ENCODE measurements at places on chromosomes 3 and 15.

DNA sequence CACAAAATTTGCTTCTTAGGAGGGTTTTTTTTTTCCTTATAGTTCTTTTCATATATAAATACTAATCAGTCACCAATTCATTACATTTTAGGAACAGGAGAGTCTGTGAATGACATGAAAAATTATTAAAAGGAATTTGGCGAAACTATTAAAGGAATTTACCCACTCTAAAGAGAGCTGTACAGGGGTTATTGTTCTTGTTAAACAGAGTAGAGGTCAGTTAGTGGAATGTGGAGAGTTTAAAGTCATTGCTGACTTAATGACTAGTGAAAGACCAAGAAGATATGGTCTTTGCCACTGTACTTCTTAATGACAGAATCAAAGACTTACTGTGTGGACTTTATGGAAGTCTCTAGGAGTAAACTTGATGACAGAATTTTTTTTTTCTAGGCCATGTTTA lies 333.6 kb upstream of the C2CD4B start:
- DNase-seq, result no peak

GRCh38 chr3:116314476-116314875 lies 130.8 kb downstream of the LSAMP start:
- no peak for DNase-seq

DNA sequence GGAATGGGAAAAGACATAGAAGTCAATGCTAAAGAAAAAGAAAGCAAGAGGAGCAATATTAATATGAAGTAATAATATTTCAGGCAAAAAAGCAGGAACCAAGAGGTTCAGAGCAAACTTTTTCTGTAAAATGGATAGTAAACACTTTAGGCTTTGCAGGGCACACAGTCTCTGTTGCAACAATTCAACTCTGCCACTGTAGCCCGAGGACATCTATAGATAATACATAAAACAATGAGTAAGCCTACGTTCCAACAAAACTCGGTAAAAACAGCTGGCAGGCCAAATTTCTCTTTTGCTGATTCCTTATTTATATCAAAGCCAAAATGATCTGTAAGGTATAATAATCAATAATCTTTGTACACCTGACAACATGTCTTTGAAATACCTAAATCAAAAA lies 56.8 kb downstream of the SMAD6 start:
- no peak for DNase-seq

DNA sequence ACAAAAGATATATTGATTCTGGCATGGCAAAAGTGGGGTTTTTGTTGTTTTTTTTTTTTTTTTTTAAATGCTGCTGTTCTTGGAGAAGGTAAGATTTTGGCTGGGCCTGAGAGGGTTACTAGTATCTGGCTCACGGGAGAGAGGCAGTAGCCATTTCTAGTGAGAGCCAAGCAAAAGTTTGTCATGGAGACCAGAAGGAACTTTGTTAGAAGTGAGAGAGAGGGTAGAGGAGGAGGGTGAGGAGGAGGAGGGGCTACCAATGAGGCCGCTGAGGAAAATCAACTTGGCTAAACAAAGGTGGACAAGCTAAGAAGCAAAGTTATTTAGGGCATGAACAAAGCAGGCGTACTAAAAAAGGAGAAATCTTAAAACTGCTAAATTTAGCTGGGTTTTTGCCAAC lies 48.9 kb upstream of the STRIT1 start:
- no peak for DNase-seq

- no peak for DNase-seq
Measured at GRCh38 chr15:92780843-92781242, 119.3 kb upstream of the CHD2 start.

DNA sequence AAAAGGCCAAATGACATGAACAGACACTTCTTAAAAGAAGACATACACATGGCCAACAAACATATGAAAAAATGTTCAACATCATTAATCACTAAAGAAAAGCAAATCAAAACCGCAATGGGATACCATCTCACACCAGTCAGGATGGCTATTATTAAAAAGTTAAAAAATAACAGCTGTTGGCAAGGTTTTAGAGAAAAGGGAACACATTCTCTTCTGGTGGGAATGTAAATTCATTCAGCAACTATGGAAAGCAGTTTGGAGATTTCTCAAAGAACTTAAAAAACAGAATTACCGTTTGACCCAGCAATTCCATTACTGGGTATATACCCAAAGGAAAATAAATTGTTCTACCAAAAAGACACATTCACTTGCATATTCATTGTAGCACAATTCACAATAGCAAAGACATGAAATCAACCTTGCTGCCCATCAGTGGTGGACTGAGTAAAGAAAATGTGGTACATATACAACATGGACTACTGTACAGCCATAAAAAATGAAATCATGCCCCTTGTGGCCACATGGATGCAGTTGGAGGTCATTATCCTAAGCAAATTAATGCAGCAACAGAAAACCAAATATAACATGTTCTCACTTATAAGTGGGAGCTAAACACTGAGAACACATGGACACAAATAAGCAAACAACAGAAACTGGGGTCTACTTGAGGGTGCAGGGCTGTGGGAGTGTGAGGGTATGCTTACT lies 190.7 kb upstream of the MCTP2 start:
- DNase-seq, result no peak

DNA sequence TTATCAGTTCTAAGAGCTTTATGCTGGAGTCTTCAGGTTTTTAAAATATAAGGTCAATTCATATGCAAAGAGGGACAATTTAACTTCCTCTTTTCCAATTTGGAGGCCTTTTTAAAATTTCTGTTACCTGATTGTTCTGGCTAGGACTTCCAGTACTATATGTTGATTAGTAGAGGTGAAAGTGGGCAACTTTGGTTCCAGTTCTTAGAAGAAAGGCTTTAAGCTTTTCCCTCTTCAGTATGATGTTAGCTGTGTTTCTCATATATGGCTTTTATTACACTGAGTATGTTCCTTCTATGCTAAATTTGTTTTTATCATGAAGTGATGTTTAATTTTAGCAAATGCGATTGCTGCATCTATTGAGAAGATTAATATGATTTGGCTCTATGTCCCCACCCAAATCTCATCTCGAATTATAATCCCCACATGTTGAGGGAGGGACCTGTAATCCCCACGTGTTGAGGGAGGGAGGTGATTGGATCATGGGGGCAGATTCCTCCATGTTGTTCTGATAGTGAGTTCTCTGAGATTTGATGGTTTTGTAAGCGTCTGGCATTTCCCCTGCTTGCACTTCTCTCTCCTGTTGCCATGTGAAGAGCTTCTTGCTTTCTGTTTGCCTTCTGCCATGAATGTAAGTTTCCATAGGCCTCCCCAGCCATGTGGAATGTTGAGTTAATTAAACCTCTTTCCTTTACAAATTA lies 33.8 kb downstream of the FAIM start:
- no peak for DNase-seq

DNA sequence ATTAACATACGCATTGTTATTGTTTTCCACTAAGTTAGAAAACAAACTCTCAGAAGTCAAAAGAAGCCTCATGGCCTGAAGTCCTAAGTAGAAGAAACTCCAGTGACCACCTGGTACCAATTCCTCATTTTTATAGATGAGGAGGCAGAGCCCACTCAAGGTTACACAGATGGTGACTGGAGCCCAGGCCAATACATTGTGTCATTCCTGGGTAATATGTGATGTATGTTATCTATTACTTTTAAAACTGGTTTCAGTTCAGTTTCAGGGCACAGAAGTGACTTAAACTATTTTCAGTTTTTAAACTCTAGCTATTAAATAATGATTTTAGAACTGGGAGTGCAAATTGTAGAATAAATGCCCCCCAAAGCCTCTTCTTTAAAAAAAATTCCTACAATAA lies 66.7 kb upstream of the STXBP5L start:
- no peak for DNase-seq

GRCh38 chr3:101667844-101668243 lies 9.1 kb downstream of the ZBTB11 start:
- DNase-seq, result no peak

- no peak for DNase-seq
Measured at GRCh38 chr3:58659051-58659675, 7.4 kb downstream of the FAM3D start.

- no peak for DNase-seq
Measured at GRCh38 chr15:77749236-77749997, 116.7 kb upstream of the LINGO1 start.

DNA sequence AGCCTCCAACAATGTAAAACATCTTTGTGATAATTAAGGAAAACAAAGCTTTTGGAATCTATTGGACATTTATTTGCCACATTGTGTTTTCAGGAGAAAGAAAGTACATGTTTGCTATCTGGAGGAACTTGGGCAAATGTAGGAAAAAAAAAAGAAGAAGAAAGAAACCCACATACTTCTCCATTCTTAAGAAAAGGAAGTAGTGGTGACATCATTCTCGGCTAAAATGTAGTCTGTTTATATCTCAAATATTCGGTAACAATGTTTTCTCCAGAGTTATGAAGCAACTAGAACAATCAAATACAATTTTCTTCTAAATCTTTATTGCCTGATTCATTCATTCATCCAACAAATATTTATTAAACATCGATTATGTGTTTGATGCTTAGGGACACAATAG lies 2.3 kb upstream of the TGFBR2 start:
- DNase-seq, result no peak

- DNase-seq, result no peak
Measured at GRCh38 chr15:71841563-71841962, 31.2 kb downstream of the NR2E3 start.

DNA sequence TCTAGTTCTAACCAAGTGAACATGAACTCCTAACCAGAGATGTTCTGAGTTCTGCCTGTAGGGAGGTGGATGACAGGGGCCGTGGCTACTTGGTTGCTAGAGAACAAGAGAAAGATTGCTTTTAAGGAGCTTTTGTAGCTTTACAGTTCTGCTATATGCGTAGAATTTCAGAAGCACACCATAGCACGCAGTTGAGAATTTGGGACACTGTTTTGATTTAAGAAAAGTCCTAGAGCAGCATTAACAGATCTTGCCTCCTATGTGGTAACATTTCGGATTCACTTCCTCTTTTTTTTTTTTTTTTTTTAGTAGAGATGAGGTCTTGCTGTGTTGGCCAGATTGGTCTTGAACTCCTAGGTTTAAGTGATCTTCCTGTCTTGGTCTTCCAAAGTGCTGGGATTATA lies 181.7 kb downstream of the TCF12 start:
- DNase-seq, result no peak

- no peak for DNase-seq
Measured at GRCh38 chr3:21944251-21944650, 193.2 kb upstream of the ZNF385D start.

GRCh38 chr3:193996641-193997089 lies 139.3 kb upstream of the HES1 start:
- DNase-seq, result no peak

DNA sequence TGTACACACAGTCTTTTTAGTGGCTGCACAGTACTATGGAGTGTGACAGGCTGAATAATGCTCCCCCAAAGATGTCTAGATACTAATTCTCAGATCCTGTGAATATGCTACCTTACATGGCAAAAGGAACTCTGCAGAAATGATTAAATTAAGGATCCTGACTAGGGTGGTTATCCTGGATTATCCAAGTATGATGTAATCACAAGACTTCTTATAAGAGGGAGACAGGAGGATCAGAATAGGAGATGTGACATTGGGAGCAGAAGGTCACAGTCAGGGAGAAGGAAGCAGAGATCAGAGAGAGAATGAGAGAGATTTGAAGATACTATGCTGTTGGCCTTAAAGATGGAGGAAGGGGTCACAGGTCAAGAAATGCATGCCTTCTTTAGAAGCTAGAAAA lies 34.5 kb downstream of the GABPB1 start:
- DNase-seq, result no peak

DNA sequence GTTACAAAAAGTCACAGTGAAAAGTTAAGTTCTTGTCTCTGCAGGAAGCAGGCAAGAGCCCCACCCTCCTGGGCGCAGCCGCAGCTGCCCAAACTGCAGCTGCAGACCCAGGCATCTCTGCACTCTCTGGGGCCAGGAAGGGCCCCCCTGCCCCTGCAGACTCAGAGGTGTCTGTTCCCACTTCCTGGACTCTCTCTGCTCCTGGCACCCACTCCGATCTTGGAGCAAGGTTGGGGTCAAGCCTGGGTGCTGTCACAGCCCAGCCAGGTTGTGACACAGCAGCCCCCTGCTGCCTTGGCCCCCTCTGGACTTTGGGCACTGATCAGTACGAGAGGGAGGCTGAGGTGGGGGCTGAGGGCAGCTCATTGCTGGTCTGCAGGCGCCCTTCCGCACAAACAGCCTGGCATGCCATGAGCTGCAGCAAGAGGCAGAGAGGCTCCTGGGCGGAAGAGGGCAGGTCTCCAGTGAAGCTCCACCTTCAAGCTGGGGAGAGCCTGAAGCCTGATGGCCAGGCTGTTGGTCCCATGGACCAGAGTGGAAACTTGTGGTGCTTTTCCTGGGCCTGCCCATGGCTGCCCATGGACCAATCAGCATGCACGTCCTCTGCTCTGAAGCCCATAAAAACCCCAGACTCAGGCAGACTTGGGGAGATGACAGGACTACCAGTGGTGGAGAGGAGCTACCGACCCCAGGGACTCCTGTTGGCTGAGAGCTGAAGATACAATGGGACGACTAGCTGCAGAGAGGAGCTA lies 42.9 kb upstream of the LRRFIP2 start:
- DNase-seq, result no peak

- DNase-seq, result no peak
Measured at GRCh38 chr15:84789762-84790161, 27.4 kb upstream of the ALPK3 start.

DNA sequence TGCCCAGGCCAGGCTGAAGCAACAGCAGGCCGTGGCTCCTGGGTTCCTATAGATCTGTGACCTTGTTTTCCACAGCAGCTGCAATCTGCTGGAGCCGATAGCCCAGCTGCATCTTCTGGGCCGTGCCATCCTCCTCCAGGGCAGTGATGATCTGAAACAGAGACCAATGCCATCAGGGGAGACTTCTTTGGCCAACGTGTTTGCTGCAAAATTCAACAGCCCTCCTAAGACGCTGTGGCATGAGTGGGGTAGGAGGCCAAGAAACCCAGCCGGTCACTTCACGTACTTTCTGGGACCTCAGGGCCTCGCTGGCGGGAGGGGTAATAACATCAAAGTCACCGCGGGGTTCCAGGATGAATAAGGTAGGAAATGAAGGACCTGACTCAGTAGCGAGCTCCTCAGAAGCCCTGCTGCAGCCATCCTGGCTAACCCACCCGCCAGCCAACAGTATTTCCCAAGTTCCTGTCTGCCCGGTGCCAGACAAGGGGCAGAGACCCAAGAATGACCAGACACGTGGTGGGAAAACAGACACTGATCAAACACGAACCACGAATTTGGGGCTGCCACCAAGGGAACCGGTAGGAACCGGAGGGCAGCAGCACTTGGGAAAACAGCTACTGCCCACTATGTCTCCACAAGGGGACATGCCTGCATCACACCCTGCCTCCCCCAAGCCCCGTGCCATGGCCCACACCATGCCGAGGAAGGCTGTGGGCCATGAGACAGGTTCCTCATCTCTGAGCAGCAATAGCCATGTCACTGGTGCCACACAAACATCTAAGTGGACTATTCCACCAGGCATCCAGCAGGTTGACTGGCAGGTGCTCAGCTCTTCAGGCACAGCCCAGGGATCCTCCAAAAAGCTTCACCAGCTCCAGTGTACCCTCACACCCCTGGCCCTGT lies 25.2 kb downstream of the PLXNB1 start:
- no peak for DNase-seq

DNA sequence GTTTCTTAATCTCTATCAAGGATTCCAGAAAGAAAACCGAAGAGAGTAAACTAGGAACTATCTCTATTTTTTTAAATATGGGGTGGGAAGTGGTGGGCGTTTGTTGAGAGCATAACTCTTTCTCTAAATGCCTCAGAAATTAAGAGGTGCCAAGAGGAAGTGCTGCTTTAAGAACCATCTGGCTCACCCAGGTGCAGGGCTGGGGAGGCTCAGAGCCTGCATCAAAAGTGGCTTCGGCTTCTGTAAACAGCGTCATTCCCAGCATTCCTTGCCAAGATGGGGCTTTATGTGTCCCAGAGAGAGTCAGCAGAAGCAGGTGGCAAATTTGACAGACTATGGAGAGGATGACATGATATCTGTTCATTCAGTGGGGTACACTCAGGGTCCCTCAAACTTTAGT lies 123.3 kb upstream of the BFSP2 start:
- DNase-seq, result no peak
